ENCODE measurements at places on chromosomes 3 and 15. TPM values are rescaled to one million over a fixed set of nuclear protein-coding genes. Genes with fewer than 3 reads are reported as not detected.
A peak's percentile ranks its signal among the peaks of the same experiment; 100 is the strongest.

GRCh38 chr3:147007736-147008245 is 398.6 kb downstream of the ZIC4 start:
- no peaks in the 10 kb centered on the region for H3K4me1 ChIP-seq
- no peak overlapping the region for H3K4me3 ChIP-seq
- H3K36me3 ChIP-seq: no peaks in the 10 kb centered on the region
- no peak for DNase-seq
- H3K27ac ChIP-seq: no peak overlapping the region

DNA sequence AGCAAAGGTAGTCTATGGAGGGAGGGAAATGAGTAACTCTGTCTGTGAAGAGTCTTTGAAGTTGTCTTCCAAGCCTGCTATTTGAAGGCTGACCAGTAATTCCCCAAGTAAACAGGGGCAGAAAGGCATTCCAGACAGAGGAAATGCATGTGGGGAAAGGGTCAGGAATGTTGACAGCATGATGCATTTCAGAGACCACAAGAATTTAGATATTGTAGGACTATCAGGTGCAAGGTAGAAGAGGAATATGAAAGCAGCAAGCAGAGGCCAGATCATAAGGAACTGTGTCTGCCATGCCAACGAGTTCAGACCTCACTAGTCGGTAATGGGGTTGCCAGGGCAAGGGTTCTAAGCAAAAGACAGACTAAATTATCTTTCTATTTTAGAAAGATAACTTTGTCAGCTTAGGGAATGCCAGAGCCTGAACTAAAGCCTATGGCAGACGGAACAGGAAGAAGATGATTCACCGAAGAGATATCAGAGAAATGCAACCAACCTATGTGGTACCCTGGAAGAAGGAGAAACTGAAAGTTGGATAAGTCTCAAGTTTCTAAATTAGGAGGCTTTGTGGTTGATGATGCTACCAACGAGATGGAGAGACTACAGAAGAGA is 327.0 kb upstream of the RORA start:
- DNase-seq: peak; percentile 78
- H3K27me3 ChIP-seq: peaks cover 2% of the 10 kb centered on the region
- H3K27ac ChIP-seq: no peak overlapping the region
- peaks cover 10% of the 10 kb centered on the region for H3K4me1 ChIP-seq

DNA sequence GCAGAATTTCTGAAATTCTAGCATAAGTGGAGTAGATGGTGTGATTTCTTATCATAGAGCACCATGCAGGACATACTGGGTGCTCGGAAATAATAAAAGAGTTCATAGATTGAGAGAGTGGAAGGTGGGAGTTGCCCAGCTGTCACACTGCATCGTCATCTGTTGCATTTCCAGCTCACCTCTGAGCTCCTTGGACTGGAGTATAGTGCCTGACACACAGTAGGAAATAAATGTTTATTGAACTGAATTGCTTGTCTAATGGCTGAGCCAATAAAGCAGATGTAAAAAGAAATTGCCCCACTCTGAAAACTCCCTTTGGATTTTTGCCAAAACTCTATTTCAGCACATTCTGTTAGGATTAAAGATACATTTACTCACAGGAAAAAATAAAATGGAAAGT is 108.9 kb upstream of the UBE2E1 start:
- no peaks in the 10 kb centered on the region for H3K27me3 ChIP-seq
- H3K4me3 ChIP-seq: no peak overlapping the region
- H3K36me3 ChIP-seq: no peaks in the 10 kb centered on the region
- no peak for DNase-seq
- no peaks in the 10 kb centered on the region for H3K4me1 ChIP-seq

DNA sequence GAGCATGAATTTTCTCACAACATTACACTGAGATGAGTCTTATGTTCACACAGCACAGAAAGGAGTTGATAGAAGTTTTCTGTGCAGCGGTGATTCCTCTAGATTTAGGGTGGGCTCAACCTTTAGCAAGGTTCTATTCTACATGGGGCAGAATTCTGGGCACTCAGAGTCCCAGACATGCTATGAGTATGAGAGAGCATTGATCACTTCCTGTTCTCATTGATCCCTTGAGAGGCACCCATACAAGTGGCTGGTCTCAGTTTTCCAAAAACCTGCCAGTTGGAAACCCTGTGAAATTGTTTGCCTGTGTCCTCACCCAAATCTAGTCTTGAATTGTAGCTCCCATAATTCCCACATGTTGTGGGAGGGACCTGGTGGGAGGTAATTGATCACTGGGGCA is 112.5 kb upstream of the NR2F2 start:
- DNase-seq: no peak
- H3K27ac ChIP-seq: no peak overlapping the region
- no peaks in the 10 kb centered on the region for H3K4me1 ChIP-seq
- no peak overlapping the region for H3K4me3 ChIP-seq
- H3K36me3 ChIP-seq: no peaks in the 10 kb centered on the region

GRCh38 chr3:100941041-100941440 is 52.2 kb downstream of the ABI3BP start:
- no peaks in the 10 kb centered on the region for H3K36me3 ChIP-seq
- H3K27ac ChIP-seq: no peak overlapping the region
- H3K4me1 ChIP-seq: no peaks in the 10 kb centered on the region

DNA sequence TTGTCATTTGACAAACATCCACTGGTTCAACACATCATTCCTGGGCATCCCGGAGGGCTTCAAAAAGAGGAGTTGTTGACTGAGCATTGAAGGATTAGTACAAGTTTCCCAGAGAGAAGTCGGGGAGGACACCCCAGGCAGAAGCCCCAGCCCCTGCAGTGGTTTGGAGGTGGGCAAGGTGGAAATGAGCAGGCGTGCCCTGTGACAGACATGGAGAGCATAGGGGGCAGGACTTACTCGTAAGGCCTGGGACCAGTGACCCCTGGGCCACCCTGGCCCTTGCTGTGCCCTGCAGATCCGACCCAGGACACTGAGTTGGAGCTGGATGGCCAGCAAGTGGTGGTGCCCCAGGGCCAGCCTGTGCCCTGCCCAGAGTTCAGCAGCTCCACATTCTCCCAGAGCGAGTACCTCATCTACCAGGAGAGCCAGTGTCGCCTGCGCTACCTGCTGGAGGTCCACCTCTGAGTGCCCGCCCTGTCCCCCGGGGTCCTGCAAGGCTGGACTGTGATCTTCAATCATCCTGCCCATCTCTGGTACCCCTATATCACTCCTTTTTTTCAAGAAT is 5.9 kb downstream of the PARP3 start:
- no peak for DNase-seq
- H3K4me1 ChIP-seq: no peaks in the 10 kb centered on the region
- H3K36me3 ChIP-seq: no peaks in the 10 kb centered on the region
- no peak overlapping the region for H3K4me3 ChIP-seq

- DNase-seq: no peak
- H3K36me3 ChIP-seq: no peaks in the 10 kb centered on the region
- no peak overlapping the region for H3K4me3 ChIP-seq
- no peak overlapping the region for H3K27ac ChIP-seq
Observed at GRCh38 chr15:79008659-79009058, 63.8 kb upstream of the CTSH start.

IFT57 gene
- total RNA-seq: 29.8 TPM

LTK gene
- total RNA-seq: 0.14 TPM

LSG1 gene
- 38.4 TPM for total RNA-seq

IQCH gene
- total RNA-seq: 1.9 TPM

TGM5 gene
- 0.16 TPM for total RNA-seq

MUC20 gene
- 0.41 TPM for total RNA-seq

DNA sequence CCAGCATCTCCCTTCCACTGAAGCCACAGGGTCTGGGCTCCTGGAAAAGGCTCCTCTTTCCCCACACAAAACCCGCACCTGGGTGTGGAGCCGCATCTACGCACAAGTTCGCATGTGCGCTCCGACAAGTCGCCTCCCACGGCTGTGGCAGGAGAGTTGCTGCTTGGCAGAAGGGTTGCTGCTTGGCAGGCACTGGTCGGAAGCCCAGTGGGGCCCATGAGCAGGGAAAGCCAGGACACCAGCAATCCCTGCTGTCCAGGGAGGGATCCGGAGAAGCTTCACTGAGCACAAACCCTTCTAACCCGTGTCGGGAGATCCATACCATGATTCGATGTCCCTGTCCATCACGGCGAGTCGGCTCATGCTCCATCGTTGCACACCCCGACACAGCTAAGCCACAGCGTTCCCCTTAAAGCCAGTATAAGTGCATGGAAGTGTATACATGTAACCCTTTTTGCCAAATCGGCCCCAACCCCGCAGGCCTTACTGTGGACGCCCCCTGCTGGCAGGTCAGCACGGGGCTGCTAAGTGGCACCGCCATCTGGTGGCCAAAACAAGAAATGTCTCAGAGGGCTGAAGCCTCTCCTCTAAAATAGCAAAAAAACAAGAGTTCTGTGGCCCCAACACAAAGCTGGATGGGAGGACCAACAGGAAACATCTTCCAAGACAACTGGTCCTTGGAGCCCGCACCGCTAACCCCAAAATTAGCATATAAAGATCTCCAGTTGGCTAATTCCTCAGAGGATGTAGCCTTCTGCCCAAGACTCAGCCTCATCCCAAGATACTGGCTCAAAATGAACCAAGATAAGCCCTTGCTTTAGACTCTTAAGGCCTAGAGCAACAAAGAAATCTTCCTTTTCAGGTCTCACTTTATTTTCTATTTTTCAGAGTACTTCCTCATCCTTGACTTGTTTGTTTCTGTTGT is 8.3 kb downstream of the ANKRD63 start:
- H3K27me3 ChIP-seq: peaks cover 9% of the 10 kb centered on the region
- DNase-seq: peak; percentile 42
- no peaks in the 10 kb centered on the region for H3K36me3 ChIP-seq
- H3K4me1 ChIP-seq: no peaks in the 10 kb centered on the region

WDR76 gene
- total RNA-seq: 1.0 TPM

EFCAB12 gene
- 0.26 TPM for total RNA-seq

DNA sequence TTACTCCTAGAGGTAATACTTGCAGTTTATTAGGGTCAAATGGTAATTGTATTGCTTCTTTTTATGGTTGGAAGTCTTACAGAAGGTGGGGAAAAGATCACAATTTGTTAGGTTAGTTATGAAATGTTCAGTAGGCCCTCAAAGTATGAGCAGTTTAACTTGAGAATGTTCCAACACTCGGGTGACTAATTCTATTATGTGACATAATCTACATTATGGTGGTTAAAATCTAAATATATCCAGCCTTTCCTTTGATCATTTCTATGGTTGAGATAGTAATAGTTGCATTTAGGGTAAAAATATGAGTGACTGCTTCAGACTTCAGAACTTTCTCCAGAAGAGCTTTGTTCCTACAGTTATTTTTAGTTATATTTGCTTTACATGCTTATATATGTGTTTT is 19.6 kb upstream of the FBXO22 start:
- DNase-seq: peak; percentile 59
- H3K36me3 ChIP-seq: peaks cover 10% of the 10 kb centered on the region
- no peaks in the 10 kb centered on the region for H3K4me1 ChIP-seq
- no peak overlapping the region for H3K4me3 ChIP-seq

- no peak overlapping the region for H3K4me3 ChIP-seq
- H3K27me3 ChIP-seq: peaks cover 14% of the 10 kb centered on the region
- no peaks in the 10 kb centered on the region for H3K36me3 ChIP-seq
- no peaks in the 10 kb centered on the region for H3K4me1 ChIP-seq
- no peak overlapping the region for H3K27ac ChIP-seq
- no peak for DNase-seq
Observed at GRCh38 chr3:139326131-139326530, 17.7 kb upstream of the MRPS22 start.

TRPC1 gene
- 19.2 TPM for total RNA-seq

- no peak overlapping the region for H3K4me3 ChIP-seq
- H3K4me1 ChIP-seq: peaks cover 33% of the 10 kb centered on the region
- no peaks in the 10 kb centered on the region for H3K27me3 ChIP-seq
- peak overlapping the region; percentile 99 for H3K27ac ChIP-seq
Observed at GRCh38 chr15:98728811-98729160, 80.4 kb downstream of the IGF1R start.

Measured in astrocyte (in vitro differentiated cells and primary cell).